ENCODE measurements at places on chromosomes 2 and 18.

DNA sequence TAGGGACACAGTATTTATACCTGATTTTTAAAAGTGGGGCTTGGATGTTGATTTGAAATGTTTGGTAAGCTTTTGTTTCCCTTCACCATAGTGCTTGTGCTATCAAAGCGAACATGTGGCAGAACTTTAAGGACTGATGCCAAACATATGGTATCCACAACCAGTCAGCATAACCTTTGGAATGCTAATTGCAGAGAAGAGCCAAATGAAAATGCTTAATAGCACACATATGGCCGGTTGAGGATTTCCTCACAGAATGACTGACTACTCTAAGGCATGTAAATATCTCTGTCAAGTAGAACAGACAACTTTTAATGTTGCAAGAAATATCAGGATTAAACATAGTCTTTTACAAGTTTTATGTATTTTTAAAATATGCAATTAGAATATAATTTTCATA lies 120.9 kb upstream of the COL3A1 start:
- DNase-seq = no peak

GRCh38 chr18:8849696-8850095 lies 144.3 kb downstream of the MTCL1 start:
- no peak for DNase-seq

- DNase-seq = no peak
These were observed 83.1 kb downstream of the BCL11A start for GRCh38 chr2:60470340-60470739.

- no peak for DNase-seq
These were observed 160.3 kb downstream of the EN1 start for GRCh38 chr2:118687192-118687591.

- DNase-seq = no peak
These were observed 4.3 kb upstream of the POLR2D start for GRCh38 chr2:127862228-127862627.

- DNase-seq = no peak
These were observed 6.7 kb upstream of the SALL3 start for GRCh38 chr18:78972930-78973331.

DNA sequence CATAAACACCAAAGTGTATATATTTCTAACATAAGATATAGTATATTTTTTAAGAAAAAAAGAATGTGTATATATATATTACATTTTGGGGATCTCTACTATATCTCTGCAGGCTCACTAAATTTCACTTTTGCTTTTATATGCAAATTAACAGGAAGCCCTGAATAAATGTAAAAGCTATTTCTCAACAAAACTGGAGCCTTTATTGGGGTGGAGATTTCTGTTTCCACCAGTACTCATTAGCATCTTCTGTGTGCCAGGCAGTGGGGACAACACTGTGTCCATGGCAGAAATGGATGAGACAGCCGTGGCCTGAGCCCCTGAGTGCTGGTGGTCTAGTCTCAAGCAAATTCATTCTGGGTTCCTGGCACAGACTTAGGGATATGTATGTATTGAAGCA lies 41.3 kb downstream of the C18orf63 start:
- no peak for DNase-seq

DNA sequence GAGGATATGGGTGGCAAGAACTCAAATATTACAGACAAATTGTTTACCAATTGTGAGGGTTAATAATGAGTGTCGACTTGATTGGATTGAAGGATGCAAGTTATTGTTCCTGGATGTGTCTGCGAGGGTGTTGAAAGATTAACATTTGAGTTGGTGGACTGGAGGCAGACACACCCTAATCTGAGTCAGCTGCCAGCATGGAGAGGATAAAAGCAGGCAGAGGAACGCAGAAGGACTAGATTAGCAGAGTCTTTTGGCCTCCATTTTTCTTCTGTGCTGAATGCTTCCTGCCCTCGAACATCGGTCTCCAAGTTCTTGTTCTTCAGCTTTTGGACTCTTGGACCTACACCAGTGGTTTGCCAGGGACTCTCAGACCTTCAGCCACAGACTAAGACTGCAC lies 1503.7 kb downstream of the LRP1B start:
- DNase-seq = no peak

GRCh38 chr2:239354132-239354790 lies 46.6 kb downstream of the HDAC4 start:
- no peak for DNase-seq

DNA sequence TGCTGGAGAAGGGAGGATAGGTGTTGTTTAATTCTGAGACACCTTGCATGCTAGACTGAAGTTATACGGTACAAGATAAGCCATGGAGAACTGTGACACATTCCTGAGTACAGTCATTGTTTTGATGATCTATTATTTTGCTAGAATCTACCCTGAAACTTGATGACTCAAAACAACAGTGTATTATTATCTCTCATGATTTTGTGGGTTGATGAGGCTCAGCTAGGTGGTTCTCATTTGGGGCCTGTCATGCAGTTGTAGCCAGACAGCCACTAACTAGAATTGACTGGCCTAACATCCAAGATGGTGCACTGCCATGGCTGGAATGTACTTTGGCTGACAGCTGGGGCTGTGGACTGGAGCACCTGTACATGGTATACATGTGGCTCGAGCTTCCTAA lies 5.4 kb upstream of the IL1R1 start:
- no peak for DNase-seq

GRCh38 chr18:24214144-24214543 lies 75.3 kb downstream of the CABYR start:
- DNase-seq = no peak

DNA sequence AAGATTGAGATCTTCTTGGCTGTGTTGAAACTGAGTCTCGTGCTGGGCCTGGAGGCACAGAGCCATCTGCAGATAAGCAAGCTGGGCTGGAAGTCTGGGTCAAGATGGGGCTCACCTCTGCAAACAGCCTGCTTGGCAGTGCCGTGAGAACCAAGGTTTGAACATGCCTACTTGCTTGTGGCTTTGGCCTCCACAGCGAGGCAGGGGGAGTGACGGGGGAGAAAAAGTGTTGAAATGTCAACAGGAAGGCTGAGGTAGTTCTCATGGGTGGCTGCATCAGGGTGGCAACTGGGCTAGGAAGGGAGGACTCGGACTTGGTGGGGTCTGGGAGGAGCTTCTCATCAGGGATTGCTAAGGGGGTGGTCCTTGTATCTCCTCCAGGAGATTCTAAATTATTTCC lies 99.7 kb downstream of the THNSL2 start:
- DNase-seq = no peak

GRCh38 chr2:226699321-226699720 lies 100.3 kb downstream of the IRS1 start:
- no peak for DNase-seq

DNA sequence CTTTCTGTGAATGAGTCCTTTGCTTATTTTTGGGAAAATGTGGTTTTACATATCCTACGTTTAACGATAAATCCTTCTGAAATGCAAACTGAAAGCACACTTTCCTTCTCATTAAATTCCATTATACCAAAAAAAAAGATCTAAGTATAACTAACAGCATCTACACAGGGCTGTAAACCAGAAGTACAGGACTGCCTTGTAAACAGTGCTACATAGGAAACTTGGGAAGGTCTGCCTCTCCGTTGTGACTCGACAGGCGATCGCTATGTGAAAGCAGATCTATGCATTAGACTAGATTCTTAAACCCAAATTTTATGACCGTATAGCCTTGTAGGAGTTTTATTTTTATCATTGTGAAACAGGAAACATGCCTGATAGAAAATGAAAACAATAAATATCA lies 690.5 kb downstream of the ARHGAP15 start:
- no peak for DNase-seq

DNA sequence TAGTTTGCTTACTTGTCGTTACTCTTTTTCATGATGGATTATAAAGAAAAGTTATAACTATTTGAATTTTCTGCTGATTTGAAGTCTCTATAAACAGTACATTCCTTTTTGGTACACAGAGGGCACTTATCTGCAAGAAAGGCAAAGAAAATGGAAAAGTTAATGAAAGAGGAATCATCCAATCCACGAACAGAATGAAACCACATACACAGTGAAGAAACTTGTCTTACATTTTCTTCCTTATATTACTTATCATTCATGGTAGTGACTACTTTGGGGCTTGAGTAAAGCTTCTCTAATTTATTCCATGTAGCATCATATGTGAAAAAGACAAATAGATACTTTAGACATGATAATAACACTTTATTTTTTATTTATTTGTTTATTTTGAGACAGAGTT lies 14.8 kb upstream of the ACTR3 start:
- DNase-seq = no peak

DNA sequence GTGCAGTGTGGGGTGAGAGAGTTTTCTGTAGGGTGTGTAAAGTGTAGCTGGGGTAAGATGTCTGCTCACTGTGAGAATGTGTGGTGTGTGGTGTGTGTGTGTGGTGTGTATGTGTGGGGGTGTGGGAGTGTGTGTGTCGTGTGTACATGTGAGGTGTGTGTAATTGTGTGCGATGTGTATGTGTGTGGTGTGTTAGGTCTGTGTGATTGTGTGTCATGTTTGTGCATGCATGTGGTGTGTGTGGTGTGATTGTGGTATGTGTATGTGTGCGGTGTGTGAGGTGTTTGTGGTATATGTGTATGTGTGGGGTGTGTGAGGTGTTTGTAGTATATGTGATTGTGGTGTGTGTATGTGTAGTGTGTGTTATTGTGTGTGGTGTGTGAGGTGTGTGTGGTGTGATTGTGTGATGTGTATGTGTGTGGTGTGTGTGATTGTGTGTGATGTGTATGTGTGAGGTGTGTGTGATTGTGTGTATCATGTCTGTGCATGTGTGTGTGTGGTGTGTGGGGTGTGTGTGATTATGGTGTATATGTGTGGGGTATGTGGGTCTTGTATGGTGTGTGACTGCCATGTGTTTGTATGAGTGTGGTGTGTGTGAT lies 241.7 kb upstream of the HDAC4 start:
- no peak for DNase-seq

GRCh38 chr2:149115781-149116180 lies 77.3 kb downstream of the LYPD6B start:
- no peak for DNase-seq

DNA sequence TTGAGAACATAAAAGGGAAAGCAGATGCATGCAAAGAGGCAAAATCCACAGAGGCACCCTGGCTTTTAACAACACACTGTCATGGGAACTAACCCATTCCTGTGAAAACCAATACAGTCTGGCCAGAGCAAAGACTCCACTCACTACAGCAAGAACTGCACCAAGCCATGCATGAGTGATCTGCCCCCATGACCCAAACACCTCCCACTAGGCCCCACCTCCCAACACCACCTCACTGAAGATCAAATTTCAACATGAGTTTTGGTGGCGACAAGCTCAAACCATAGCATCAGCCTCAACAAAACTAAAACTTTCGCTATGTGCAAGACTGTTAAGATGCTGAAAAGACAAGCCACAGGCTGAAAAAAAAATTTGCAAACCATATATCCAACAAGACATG lies 162.8 kb downstream of the SMAD2 start:
- no peak for DNase-seq

- DNase-seq = no peak
These were observed 6.6 kb upstream of the OXER1 start for GRCh38 chr2:42770288-42771131.

DNA sequence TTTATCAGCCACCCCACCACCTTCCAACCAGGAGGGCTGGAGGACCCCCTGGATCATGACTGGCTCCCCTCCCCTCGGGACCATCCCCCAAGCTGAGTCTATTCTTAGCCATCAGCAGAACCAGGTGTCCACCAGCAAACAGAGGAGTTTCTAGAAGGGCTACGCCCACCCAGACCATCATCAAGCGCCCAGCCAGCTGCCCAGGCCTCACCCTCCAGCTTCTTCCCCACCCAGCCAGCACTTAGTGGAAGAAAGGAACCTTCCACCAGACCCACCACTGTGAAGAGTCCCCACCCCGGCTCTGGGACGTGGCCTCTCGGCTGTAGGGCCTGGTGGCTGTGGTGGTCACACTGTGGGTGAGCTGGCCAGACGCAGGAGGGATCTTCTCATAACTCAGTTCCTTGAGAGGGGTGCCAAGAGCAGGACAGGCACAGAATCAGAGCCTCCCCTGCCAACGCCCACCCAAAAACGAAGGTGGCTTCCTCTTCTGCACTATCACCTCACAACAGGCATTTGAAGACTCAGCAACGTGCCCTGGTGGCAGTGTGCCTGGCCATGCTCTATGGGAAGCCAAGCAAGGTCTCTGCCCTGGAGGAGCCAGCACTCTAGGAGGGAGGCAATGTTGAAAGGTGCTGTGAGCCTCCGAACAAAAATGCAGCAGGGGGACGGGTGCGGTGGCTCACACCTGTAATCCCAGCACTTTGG lies 19.0 kb downstream of the BIN1 start:
- DNase-seq = no peak

DNA sequence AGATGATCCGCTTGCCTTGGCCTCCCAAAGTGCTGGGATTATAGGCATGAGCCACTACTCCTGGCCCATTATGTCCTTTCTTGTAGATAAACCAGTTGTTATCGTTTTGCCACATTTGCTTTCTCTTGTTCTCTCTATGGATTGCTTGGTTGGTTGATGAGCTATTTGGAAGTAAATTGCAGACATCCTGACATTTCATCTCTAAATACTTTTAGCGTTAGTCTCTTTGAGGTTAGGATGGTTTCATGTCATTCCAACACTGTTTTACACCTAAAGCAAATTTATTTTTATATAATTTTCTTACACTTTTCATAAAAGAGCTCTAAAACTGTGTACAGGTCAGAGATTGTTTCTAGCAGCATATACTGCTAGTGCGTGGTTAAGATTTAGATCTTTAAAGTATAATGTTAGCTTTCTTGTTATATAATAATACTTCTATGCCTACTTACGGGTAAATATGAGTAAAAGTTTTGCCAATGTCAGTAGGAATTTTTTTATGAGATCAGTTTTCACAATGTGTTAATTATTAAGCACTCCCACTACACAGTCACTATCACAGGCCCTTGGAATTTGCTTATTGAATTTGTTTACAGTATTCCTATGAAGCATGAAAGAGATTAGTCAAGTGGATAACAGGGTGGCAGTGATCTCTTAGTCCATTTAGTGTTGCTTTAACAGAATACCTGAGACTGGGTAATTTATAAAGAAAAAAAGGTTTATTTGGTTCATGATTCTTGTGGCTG lies 10.3 kb downstream of the POLI start:
- no peak for DNase-seq

DNA sequence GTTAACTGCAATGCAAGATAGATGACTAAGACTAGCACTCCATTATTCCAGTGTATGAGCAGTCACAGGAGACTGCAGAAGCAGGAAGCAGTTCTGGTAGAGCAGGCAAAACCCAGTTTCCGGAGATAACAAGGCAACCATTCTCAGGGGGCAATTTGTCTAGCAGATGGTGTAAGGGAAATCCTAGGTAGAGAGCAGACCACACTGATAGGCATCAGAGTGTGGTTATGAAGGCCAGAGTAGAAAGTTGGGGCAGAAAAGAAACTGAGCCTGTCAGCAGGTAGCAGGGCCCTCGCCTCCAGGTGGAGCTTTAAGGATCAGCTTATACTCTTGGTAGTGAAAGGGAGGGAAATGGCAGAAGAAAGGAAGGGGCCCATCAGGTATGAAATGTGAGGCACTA lies 164.4 kb downstream of the PDE11A start:
- DNase-seq = no peak

GRCh38 chr2:104866883-104867812 lies 13.2 kb downstream of the POU3F3 start:
- DNase-seq = no peak

- no peak for DNase-seq
These were observed 15.5 kb downstream of the SEC11C start for GRCh38 chr18:59155153-59155552.
